Activated T-helper 1 cell treated with anti-CD3 and anti-CD28 coated beads, Interleukin-12 subunit alpha, Interleukin-12 subunit beta, Interleukin-2, Interleukin-4 antibody, amounts not matched to agents 30 ng/mL and 10 ng/mL and 1 ng/mL, durations not matched to agents 14 hours and 24 hours and 36 hours (primary cell): ENCODE measurements at places on chromosomes 3 and 15. TPM values are rescaled to one million over a fixed set of nuclear protein-coding genes. Genes with fewer than 3 reads are reported as not detected.

DNA sequence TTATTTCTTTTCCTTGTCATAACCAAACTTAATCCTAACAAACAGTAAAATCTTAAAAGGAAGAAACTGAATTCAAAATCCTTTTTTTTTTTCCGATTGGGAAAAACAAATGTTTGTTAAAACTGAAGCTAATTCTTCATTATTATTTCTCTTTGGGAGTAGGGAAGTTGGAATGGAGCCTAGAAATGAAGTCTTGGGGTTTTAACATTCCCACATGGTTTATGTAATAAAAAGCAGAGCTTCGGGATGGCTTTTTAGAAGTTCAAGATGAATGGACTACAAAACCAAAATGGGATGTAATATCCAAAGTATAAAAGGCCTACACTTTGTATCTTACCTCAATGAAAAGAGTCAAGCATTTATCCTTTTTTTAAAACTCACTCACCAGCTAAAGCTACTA, 189.0 kb upstream of the TMC3 start:
- H3K27ac ChIP-seq: no peak overlapping the region
- H3K4me1 ChIP-seq: no peaks in the 10 kb centered on the region
- H3K27me3 ChIP-seq: peaks cover 3% of the 10 kb centered on the region
- DNase-seq: no peak
- no peak overlapping the region for H3K4me3 ChIP-seq

DNA sequence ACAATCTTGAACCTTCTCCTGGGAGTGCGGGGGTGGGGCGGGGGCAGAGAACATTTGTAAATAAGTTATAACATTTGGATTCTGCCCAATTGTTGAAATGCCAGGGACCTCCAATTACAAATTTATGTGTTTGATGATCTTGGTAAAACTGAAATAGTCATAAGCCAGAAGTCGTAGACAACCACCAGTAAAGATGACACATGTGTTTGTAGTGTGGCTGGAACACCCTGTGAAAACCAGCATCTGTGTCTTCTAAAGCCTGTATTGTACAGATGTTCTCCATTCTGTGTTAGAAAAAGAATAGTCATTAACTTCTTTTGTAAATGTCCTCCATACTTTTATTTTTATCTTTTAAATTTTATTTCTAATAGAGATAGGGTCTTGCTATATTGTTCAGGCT, 61.8 kb downstream of the ARIH1 start:
- no peak for DNase-seq
- H3K27me3 ChIP-seq: no peaks in the 10 kb centered on the region
- H3K4me3 ChIP-seq: no peak overlapping the region
- H3K4me1 ChIP-seq: peaks cover 22% of the 10 kb centered on the region

DNA sequence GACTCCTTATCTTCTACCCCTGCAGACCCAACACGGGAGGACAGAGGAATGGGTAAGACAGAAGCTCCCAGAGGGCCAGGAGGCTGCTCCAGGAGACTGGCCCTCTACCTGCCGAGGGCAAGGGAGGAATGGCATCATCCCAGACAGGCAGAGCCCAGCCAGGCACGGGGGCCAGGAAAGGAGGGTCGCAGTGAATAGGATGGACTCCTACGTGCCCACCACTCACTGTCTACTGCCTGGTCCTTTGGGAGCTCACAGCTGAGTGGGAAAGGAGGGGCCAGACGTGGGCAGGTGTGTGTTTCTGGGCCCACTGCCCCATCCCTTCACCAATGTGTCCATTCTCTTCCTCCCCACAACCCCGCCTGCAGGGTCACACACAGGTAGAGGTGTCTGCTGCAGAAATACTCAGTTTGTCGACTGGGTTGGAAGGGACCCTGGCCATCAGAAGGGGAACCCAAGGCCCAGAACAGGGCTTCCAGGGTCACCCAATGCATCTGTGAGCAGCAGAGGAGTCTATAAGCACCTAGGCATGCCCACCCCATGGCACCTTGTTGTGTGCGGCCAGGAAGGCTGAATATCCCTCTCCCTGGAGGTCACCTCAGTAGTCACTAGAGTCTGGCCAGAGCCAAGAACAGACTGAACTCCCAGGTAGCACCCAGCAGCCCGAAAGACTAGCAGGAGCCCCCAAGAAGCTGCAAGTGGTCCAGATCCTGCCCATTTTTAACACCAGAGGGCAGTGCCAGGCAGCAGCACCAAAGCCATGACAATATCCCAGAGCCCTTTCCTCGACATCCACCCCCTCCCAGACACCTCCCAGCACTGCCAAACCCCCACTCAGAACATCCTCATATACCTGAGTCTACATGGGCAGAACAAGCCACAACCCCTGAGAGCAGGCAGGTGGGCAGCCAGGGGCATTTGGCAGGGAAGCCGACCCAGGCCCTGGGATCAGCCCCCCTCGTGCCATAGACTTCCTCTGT, 24.0 kb downstream of the TKT start:
- no peak overlapping the region for H3K4me3 ChIP-seq
- peaks cover 10% of the 10 kb centered on the region for H3K4me1 ChIP-seq
- no peaks in the 10 kb centered on the region for H3K27me3 ChIP-seq
- peaks cover 31% of the 10 kb centered on the region for H3K36me3 ChIP-seq
- DNase-seq: no peak
- H3K27ac ChIP-seq: no peak overlapping the region

DNA sequence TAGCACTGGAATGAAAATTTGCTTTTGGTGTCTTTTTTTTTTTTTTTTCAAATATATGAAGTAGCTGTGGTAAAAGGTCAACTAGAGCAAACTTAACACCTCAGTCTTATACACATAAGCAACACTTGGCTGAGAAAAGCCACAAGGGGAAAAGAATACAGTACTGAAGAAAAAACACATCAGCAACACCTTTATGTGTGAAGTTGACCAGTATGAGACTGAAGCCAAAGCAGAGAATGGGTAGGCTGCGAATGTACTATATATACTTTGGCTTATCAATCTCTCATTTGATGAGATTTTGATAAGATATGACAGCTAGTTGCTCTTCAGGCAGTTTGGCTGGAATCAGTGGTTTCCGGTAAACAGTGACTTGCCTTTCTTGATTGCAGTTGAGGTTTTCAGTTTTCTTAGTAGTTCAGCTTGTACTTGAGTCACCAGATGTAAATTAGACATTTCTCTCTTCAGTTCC, 22.0 kb upstream of the ZCWPW2 start:
- H3K4me1 ChIP-seq: peaks cover 54% of the 10 kb centered on the region
- H3K27me3 ChIP-seq: peaks cover 1% of the 10 kb centered on the region
- peak overlapping the region; percentile 78 for H3K27ac ChIP-seq

- no peak overlapping the region for H3K4me3 ChIP-seq
- H3K27me3 ChIP-seq: peaks cover 19% of the 10 kb centered on the region
- peaks cover 10% of the 10 kb centered on the region for H3K4me1 ChIP-seq
- no peak for DNase-seq
- no peak overlapping the region for H3K27ac ChIP-seq
These were observed 416.8 kb upstream of the NAALADL2 start for GRCh38 chr3:174442302-174442682.

- H3K36me3 ChIP-seq: no peaks in the 10 kb centered on the region
- no peaks in the 10 kb centered on the region for H3K4me1 ChIP-seq
- H3K27ac ChIP-seq: no peak overlapping the region
- DNase-seq: no peak
- H3K27me3 ChIP-seq: no peaks in the 10 kb centered on the region
- no peak overlapping the region for H3K4me3 ChIP-seq
These were observed 631.0 kb downstream of the SQOR start for GRCh38 chr15:46265664-46266347.

DNA sequence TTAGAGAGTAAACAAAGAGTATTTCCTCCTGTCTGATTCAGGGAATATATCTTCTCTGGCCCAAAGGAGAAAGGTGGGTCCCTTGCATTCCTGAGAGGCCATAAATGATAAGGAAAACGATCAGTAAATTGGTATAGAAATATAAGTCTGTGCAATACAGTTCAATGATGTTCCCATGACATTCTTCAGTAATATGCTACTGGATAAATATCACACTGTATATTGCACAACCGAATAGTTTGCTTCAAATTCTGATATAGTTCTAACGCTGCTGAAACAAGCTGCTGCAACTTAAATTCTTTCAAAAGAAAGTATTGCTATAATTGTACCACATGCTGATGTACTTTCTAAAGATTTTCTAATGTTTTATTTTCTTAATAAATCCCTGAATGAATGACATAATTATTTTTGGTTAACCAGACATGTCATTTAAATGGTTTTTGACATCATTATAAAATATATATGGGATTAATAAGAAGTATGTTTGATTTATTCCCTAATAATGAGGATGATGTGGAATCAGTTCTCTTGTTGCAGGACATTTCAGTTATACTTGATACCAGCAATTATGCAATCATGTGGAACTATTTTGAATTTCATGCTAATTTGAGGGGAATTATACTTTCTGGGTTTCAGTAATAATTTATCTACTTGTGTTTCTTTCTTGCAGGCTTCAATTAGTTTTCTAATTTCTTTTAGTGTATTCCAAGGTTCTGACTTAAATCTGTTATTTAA, 44.9 kb downstream of the FGF7 start:
- DNase-seq: no peak
- H3K4me3 ChIP-seq: no peak overlapping the region
- H3K36me3 ChIP-seq: no peaks in the 10 kb centered on the region
- H3K4me1 ChIP-seq: peaks cover 28% of the 10 kb centered on the region

- H3K36me3 ChIP-seq: peaks cover 39% of the 10 kb centered on the region
- DNase-seq: no peak
- H3K4me1 ChIP-seq: no peaks in the 10 kb centered on the region
- H3K27me3 ChIP-seq: no peaks in the 10 kb centered on the region
These were observed 87.7 kb downstream of the RBPMS2 start for GRCh38 chr15:64687688-64688087.

DNA sequence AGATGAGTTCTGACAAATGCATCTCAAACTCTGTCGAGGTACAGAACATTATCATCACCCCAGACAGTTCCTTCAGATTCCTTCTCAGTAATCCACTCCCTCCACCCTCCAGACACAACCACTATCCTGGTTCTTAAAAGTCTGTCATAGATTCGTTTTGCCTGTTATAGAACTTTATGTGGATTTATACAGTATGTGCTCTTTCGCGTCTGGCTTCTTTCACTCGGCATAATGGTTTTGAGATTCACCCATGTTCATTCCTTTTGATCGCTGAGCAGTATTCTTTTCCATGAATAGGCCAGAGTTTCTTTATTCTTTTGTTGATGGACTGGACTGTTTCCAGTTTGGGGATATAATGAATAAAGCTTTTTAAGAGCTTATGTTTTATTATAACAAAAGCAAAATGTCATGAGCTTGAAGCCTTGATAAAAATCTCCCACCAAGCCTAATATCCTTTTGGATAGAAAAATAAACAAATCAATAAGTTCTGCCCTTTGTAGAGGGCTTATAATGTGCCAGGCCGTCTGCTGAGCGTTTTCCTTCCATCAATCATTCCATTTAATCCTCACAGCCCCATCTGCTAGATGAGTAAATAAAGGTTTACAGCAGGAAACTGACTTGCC, 21.3 kb upstream of the RFTN1 start:
- H3K36me3 ChIP-seq: no peaks in the 10 kb centered on the region
- H3K27me3 ChIP-seq: peaks cover 26% of the 10 kb centered on the region
- DNase-seq: no peak
- H3K4me3 ChIP-seq: no peak overlapping the region
- H3K27ac ChIP-seq: no peak overlapping the region

DNA sequence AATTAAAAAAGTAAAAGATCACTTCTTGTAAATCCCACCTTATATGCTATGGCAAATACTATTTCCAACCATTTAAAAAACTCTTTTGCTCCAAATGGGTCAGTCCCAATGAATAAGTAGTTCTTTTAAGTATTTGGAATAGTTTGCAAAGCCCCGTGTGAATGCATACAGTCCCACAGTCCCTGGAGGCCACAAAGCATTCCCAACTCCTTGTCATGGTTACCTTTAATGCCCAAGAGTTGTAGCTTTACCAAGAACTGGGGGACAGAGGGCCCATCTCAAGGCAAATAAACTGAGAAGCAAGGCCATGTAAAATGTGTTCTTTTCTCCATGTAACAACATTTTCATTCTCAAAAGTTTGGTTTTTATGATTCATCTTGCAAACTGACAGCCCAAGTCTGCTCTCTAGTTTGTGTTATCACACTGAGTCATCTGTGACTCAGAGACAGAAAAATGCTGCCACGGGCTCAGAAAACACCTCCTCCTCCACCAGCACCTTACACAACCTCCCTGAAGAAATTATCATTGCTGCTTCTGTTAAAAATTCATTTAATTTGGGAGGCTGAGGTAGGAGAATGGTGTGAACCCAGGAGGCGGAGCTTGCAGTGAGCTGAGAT, 336.2 kb downstream of the ERC2 start:
- H3K4me1 ChIP-seq: peaks cover 6% of the 10 kb centered on the region
- no peaks in the 10 kb centered on the region for H3K36me3 ChIP-seq
- no peak for DNase-seq
- H3K4me3 ChIP-seq: no peak overlapping the region
- H3K27ac ChIP-seq: no peak overlapping the region
- H3K27me3 ChIP-seq: peaks cover 7% of the 10 kb centered on the region

DNA sequence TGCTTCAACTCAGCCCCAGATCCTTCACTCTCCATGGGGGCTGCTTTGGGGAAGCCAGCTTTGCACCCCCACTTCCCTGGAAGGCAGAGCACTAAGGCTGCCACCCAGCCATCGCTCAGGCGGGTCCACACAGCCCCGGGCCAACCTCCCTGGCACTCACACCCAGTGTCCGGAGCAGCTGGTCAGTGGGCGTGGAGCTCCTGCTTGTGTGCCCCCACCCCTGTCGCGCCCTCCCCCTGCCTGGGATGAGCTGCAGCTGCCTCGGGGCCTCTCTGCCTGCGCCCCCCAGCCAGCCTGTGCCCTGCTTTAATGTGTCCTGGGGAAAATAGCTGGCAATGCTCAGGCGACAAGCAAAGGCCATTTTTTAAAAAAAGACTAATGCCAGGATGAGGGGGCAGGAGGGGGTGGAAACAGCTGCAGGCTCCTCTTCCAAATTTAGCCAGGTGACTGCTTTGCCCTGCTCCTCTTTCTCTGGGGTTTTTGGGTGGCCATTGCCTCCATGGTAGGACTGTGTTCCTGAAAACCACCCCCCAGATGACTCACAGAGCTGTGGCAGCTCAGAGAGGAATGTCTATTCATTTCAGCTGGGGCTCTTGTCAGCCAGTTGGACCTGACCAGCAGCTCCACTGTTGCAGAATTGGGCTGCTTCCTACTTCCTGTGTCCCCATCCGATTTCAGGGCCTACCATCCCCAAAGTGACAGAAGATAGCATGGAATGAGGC, 65.0 kb downstream of the CEMIP start:
- no peaks in the 10 kb centered on the region for H3K36me3 ChIP-seq
- no peak overlapping the region for H3K27ac ChIP-seq
- H3K4me3 ChIP-seq: no peak overlapping the region
- no peak for DNase-seq
- H3K4me1 ChIP-seq: no peaks in the 10 kb centered on the region

DNA sequence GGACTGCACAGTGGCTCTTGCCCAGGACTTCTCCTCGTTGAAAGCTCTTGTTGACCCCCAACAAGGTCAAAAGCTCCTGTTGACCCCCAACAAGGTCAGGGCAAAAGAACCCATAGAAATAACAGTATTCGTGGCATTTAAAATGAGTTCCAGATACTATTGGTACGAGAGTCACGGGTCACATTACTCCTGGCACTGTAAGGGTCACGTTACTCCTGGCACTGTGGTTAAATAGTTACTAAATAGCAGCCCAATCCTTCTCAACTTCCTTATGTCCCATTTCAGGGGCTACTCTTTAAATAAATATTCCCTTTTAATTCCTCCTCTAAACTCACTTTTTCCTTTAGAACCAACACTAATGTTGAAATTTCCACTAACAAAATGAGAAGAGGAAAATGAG, 18.2 kb upstream of the ADCY5 start:
- H3K4me3 ChIP-seq: no peak overlapping the region
- no peaks in the 10 kb centered on the region for H3K36me3 ChIP-seq
- H3K4me1 ChIP-seq: no peaks in the 10 kb centered on the region
- no peak for DNase-seq
- H3K27me3 ChIP-seq: peaks cover 15% of the 10 kb centered on the region

The GPR62 gene
- not detected in 2 replicates for total RNA-seq

The IP6K2 gene
- total RNA-seq: 59.9 and 61.0 TPM in 2 replicates

The C3orf49 gene
- total RNA-seq: not detected in 2 replicates
